Stimulated activated CD8-positive, alpha-beta memory T cell treated with anti-CD3 and anti-CD28 coated beads, Interleukin-4, amount 100 ng/mL, for 1 hour (primary cell): ENCODE measurements at places on chromosomes 12 and 14.

DNA sequence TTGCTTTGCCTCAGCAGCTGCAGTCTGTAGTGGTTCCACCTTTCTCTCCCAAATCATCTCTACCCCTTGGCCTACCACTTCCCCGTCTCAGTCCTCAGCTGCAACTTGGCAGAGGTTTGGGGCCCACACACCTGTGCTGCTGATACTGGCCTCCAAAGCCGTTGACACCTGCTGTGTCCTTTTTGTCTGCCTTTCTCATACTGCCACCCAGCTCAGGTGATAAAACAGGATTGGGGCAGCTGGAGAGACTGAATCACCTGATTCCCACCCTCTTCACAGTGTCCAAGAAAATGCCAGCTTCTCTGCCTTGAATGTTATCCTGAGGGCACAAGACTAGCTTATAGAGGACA, 103.7 kb downstream of the ETV6 start:
- DNase-seq: no peak

DNA sequence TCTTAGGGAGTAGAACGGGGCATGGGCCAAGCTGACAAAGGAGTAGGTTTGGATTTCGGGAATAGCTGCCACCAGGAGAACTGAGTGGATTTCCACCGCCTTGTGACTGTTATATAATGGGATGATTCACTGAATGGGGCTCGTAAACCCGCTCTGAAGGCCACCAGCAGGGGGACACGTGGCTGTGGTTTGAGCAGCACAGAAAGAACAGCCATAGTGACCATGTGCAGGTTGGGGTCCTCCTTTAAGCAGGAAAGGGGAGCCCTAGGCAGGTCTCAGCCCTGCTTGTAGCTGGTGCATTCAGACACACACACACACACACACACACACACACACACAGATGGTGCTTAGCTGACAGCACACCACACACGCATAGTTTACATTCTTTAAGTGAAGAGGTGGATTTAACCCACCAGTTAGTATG, 8.6 kb upstream of the ASB2 start:
- DNase-seq: no peak

GRCh38 chr14:47149326-47149725, 497.7 kb upstream of the RPL10L start:
- DNase-seq: no peak

GRCh38 chr12:1034751-1035457, 43.9 kb downstream of the ERC1 start:
- DNase-seq: no peak

DNA sequence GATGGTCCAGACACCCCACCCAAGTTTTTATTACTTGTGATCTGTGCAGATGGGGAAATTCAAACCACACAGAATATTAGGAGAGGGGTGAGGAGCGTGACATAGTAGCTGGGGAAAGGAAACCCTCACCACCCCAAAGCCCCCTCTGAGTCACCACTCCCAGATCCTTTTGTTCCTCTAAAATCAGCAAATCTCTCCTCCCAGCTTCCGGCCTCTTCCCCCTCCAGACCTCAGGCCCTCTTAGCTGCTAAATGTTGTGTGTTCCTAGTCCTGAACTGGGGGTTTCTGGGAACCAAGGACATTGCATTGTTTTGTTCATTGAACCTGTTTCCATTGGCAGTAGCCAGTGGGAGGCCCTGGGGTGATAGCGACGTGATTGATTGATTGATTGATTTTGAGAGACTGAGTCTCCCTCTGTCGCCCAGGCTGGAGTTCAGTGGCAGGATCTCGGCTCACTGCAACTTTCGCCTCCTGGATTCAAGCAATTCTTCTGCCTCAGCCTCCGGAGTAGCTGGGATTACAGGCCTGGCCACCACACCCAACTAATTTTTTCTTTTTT, 5.9 kb upstream of the ORAI1 start:
- no peak for DNase-seq

DNA sequence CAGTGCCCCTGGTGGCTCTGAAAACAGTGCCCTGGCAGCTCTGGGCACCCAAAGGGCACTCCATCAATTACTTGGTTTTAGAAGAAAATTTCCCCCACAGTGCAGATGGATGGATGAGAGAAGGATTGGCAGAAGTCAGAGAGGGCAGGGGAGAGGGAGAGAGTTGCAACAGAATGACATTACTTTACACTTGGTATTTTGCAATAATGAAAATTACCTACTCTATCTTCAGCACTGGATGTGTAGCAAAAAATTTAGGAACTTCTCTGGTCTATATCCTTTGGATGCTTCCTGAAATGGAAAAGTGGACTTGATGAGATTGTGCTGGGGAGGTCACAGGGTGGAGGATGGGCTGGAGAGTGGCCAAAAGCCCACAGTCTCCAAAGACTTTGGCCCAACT, 193.2 kb downstream of the CHST11 start:
- no peak for DNase-seq

DNA sequence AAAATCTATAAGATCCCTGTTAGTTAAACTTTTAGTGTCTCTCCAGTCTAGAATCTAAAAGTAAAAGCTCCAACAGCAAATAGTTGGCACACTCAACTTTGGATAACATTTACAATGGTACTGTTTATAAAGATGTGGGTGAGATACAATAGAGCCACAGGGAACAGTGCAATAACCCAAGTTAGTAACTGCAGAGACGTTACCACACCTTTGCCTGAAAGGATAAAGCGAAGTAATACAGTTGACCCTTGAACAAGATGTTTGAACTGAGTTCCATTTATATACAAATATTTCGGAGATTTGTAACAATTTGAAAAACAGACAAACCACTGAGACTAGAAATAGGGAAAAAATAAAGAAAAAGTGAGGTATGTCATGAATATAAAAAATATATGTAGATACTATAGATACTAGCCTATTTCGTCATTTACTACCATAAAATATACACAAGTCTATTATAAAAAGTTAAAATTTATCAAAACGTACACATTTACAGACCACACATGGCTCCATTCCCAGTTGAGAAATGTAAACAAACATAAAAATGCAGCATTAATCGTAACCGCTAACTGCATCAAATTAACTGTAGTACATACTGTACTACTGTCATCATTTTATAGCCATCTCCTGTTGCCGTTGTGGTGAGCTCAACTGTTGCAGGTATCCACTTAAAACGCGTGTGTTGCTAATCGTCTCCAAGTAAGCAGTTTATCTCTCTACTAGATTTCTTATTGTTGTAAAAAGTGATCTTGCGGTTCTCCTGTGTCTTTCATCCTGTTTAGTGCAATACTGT, 56.5 kb upstream of the HIF1A start:
- DNase-seq: no peak

DNA sequence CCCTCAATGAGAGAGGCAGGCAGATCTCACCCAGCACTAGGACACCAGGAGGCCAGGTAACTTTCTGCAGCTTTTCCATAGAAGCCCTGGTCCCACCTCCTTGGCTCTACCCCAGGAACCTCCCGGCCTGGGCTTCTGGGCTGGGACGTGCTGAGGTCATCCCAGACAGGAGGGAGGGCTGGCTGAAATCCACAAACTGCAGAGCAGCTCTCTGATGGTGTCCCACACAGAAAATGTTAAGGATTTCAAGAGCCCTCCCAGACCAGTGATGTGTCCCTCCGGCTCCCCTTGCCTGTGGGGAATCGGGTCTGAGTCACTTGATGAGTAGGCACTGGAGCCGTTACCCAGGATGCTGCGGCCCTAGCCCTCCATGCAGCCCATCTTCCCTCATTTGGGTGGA, 124.1 kb downstream of the ESRRB start:
- DNase-seq: no peak

GRCh38 chr12:52526511-52526951, 6.3 kb upstream of the KRT5 start:
- DNase-seq: no peak

DNA sequence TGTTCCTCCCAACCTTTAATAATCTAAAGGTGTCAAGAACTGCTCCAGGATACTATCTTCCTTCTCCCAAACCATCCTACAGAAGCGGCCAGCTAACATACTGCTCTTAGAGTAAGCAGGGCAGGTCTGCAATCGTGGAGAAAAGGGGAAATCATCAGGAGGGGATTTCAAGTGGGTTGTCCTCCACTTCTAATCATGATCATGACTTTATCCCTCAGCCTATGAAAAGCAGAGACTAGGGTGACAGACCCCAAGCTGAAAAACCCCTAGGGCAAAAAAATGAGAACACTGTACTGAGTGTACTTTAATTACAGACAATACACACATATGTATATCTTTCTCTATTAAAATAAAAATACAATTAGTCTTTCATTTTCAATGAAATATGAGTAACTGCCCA, 13.9 kb downstream of the DUSP16 start:
- no peak for DNase-seq

- no peak for DNase-seq
These were observed 215.8 kb downstream of the PHLDA1 start for GRCh38 chr12:75815756-75816155.

DNA sequence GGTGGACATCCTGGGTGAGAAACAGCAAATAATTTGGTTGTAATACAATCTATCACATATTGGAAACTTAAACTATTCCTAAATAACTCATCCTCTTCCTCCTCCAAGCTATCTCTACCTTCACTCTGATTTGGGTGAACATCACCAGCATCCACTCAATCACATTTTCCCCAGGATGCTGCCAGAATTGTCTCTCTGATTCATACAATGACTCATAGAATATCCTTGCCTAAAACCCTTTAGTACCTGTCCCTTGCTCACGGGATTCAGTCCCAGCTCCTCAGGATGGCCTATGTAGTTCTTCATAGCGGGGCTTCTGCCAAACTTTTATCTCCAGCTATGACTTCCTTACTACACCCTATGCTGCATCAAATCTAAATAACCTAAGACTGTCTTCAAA, 146.8 kb downstream of the EMP1 start:
- DNase-seq: no peak

GRCh38 chr12:19553175-19553574, 113.9 kb downstream of the AEBP2 start:
- no peak for DNase-seq

GRCh38 chr14:70018713-70019211, 139.5 kb downstream of the SMOC1 start:
- no peak for DNase-seq

- DNase-seq: no peak
These were observed 41.7 kb downstream of the NPAS3 start for GRCh38 chr14:32980178-32980901.

- DNase-seq: no peak
These were observed 90.6 kb downstream of the SLC25A47 start for GRCh38 chr14:100413699-100414098.

GRCh38 chr12:121795034-121795968, 1.8 kb upstream of the RHOF start:
- no peak for DNase-seq

DNA sequence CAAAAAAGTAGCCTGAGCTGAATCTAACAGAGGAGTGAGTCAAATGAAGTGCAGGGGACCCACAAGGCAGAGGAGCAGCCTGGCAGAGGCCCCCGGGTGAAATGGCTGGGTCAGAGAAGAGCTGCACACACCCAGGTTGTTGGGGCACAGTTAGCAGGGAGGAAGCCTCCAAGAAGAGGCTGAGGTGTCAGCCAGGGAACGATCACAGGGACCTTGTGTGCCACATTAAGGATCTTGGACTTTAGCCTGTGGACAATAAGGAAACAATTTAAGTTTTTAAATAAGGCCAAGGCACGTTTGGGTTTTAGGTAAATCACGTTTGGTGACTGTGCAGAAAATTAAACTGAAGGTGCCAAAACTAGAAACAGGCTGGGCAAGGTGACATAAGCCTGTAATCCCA, 35.1 kb downstream of the OR10P1 start:
- DNase-seq: no peak

GRCh38 chr14:61125867-61126572, 145.0 kb downstream of the SLC38A6 start:
- DNase-seq: no peak

- no peak for DNase-seq
These were observed 3.3 kb upstream of the CCND2 start for GRCh38 chr12:4270016-4270830.

DNA sequence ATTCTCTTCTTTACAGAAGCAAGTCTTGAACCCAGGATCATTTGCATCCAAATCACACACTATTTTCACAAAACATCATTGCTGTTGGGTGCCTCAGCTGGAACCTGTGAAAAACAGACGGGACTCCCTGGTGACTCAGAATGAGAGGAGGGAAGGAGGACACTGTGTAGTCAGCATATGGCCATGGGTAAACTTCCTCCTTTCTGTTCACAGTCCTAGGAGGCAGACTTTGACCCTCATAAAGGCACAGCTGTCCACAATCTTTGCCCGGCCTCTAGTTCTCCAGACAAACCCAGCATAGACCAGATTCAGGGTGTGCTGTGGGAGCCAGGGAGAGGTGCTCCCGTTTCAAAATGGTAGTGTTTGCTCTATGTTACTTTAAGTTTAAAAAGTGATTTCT, 62.0 kb downstream of the DYRK2 start:
- no peak for DNase-seq

DNA sequence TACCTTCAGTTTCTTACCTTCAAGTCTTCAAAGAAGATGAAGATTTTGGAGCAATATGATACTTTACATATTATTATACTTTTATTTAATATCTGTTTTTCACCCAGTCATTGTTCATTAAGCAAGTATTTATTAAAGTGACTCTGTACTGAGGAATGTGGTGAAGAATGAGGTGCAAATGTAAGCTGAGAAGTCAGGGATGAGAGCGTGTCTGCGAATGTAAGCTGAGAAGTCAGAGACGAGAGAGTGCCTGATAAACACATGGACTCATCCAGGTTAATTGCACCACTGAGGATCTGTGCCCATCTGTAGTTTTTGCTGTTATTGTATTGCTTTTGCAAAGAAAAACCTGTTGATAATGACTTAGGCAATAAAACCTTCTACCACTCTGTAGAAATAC, 211.9 kb upstream of the FAR2 start:
- no peak for DNase-seq

GRCh38 chr12:120980800-120981368, 2.5 kb downstream of the HNF1A start:
- no peak for DNase-seq

- DNase-seq: no peak
These were observed 208.2 kb downstream of the DAD1 start for GRCh38 chr14:22380571-22381407.

- no peak for DNase-seq
These were observed 23.1 kb upstream of the LRTM2 start for GRCh38 chr12:1797011-1797901.

DNA sequence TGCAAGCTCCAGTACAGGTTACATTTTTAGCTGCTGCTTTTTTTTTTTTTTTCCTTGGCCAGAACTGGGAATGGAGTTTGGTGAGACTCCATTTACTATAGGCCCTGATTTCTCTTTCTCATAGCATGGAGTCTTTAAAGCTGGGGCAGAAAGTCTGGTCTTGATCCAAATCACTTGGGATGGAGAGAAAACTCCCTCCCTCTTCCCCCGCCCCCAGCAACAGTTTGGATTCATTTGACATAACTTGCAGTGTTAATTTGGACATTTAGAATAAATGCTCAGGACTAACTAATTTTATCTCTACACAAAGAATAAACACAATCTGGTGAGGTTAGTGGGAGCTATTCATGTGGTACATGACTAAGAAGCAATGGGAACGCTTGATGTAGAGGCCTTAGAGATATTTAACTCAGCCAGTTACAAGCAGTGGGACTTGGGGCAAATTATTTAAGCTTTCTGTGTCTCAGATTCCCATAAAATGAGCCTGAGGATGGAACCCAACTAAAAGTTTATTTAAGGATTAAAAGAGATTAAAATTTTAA, 107.3 kb upstream of the ARHGAP5 start:
- no peak for DNase-seq
